ENCODE measurements at places on chromosomes 16 and 17.
A peak's percentile ranks its signal among the peaks of the same experiment; 100 is the strongest.

- DNase-seq = no peak
Observed at GRCh38 chr16:2706611-2707311, 13.3 kb downstream of the PRSS27 start.

DNA sequence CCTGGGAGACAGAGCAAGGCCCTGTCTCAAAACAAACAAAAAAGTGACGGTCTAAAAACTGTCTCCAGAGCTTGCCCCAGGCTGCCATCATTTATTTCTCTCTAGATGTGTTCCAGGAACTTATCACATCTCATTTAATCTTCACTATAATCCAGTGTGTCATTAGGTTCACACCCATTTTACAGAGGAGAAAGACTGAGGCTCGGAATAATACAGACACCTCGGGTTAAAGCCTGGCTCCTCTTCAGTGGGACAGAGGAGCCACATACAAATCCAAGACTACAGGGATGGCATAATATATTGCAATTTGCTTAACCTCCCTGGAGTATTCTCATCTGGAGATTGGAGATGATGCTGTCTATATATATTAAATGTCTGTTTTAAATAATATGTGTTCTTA lies 5.9 kb downstream of the PDILT start:
- no peak for DNase-seq

DNA sequence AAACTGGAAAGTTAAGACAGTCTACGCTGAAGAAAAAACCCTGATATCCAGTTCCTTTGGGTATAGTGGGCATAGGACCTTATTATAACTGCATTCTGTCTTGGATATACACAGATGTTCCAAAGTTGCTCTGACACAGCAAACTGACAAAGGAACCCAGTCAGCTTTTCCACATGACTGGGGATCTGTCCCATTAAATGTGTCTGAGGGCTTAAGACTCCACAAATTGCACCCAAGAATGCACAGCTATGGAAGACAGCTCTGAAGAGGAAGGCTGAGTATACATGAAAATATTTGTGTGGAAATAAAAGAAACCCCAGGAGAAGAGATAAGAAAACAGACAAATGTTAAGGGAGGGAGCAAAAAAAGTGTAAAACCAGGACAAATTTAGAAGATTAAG lies 114.1 kb downstream of the SPAG9 start:
- no peak for DNase-seq

GRCh38 chr16:6265968-6266367 lies 1066.7 kb upstream of the RBFOX1 start:
- DNase-seq = no peak

DNA sequence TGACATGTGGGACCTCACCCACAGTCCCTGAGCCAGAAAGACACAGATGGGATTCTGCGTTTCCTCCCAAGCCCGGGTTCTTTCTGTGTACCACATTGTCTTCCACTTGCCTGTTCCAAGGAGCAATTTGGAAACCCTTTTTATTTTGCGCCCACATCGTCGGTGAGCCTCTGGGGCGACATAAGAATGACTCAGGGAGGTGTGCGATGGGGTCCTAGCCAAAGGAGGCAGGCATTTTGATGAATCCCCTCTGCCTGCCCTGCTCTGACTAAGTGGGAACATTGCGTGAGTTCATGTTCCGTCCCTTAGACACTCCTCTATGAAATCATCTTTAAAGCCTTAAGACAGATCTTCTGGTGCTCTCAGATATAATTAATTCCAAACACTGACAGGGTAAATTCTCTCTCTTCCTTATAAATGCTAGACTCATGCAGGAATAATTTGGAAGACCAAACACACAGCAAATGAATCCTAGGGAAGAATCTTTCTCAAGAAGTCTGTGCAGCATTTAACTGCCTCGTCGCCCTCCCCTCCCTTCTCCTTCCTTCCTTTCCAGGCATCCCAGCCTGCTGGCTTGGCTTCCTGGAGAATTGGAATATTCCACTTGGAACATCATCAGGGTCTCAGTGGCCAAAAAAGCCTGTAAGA lies 52.7 kb upstream of the FOXF1 start:
- DNase-seq = no peak

DNA sequence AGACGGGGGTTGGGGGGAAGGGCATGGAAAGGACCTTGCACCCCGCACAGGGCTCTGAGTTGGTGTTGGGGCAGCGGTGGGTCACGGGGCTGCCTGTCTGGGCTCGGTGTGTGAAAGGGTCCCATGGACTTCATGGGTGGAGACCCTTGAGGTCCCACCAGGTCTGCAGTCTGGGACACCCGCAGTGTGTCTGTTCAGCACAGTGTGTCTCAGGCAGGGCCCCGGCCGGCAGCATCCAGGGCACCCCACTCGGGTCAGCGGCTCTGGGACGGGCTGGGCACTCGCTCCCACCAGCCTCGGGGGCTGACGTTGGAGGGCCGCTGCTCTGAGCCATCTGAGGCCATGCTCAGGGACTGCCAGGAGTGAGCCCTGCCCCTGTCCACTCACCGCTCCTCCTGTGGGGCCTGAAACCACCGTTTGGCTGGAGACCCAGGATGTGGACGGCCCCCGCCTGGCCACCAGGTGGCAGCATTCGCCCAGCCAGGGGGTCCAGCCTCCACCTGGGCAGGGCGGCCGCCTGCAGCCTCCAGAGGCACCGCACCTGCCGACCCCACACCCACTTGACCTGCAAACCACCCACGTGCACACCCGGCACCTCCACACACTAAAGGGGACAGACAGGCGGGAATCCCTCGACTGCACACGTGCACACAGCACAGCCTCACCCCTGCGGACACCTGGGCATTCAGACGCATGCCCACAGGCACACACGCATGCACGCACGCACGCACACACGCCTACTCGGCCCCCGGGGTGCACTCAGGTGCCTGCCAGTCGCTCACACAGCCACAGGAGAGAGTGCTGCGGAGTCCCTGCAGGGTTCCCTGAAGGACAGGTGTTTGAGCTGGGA lies 10.1 kb upstream of the ZFPM1 start:
- DNase-seq = peak; percentile 71

DNA sequence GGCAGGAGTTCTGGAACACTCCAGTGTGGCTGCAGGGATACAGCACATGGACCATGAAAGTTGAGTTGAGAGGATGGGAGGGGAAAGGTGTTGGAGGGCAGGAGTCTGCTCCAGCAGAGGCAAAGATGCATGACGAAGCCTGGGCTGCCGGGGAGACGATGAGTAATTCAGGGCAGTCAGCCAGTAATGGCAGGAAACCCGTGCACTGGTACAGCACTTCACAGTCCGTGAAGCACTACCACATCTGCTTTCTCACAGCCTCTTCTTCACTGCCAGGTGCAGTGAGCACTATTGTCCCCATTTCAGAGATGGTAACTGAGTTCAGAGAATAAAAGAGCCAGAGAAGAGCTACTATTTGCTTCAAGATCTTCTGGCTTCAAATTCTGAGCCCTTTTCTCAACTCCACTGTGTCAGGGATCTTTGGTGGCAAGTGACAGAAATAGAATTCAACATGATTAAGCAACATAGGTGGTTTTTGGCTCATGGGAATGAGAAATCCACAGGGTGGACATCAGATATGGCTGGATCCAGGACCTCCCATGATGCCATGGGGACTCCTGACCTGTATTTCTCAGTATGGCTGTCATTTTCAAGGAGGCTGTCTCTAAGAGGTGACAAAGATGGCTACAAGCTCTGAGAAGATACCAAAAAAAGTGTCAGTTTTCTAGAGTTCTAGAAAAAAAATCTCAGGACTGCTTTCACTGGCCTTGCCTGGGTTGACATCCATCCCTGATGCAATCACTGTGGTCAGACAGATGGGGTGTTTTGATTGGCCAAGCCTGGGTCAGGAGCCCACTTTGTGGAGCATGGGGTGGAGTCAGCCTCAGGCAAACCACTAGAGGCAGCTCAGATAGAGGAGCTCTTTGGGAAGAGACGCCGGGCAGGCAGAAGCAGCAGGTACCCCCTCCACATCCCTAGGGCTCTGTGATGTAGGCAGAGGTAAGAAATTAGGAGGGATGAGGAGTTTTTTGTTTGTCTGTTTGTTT lies 24.7 kb downstream of the IL21R start:
- peak; percentile 60 for DNase-seq

DNA sequence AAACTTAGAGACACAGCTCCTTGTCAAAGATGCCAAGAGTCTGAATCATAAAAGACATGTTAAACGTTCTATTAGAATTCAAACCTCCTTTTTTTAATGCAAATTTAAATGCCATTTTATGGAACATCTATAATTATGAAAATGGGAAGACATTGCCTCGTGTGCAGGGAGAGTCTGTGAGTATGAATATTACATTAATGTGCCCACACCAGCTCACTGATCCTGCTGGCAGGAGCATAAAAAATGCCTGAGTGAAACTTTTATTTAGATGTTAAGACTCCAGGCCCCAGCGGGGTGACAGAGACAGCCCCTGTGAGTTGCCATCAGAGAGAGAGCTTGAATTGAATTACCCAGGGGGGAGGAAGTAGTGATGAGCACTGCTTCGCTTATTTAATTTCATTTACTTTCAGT lies 84.8 kb downstream of the SNX11 start:
- DNase-seq = no peak

GRCh38 chr17:1251866-1252608 lies 18.2 kb upstream of the BHLHA9 start:
- no peak for DNase-seq

- DNase-seq = no peak
Observed at GRCh38 chr17:34519282-34519681, 60.1 kb upstream of the TMEM132E start.

GRCh38 chr16:27841061-27841801 lies 222.3 kb downstream of the GSG1L start:
- DNase-seq = no peak

DNA sequence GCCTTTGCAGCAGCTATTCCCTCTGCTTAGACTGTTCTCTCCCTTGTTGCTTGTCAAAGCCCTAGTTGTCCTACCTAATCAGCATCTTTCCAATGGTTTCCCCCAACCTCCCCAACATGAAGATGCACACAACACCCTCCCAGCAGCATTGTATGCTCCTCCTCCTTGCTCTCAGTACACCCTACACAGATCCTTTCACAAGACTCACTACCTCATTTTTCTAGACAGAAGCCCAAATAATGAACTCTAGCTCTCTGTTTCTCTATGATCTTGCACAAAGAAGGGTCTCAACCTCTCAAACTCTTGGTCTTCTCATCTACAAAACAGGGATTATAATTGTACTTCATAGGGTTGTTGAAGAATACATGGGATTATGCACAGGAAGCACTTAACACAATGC lies 19.4 kb downstream of the PSME3IP1 start:
- DNase-seq = no peak

GRCh38 chr17:79826204-79826680 lies 13.0 kb downstream of the CBX4 start:
- DNase-seq = no peak

- no peak for DNase-seq
Observed at GRCh38 chr17:252456-252855, 71.0 kb upstream of the DOC2B start.

GRCh38 chr17:4810696-4811290 lies 3.8 kb downstream of the PLD2 start:
- no peak for DNase-seq

GRCh38 chr16:24013864-24014645 lies 178.3 kb downstream of the PRKCB start:
- peak; percentile 64 for DNase-seq

DNA sequence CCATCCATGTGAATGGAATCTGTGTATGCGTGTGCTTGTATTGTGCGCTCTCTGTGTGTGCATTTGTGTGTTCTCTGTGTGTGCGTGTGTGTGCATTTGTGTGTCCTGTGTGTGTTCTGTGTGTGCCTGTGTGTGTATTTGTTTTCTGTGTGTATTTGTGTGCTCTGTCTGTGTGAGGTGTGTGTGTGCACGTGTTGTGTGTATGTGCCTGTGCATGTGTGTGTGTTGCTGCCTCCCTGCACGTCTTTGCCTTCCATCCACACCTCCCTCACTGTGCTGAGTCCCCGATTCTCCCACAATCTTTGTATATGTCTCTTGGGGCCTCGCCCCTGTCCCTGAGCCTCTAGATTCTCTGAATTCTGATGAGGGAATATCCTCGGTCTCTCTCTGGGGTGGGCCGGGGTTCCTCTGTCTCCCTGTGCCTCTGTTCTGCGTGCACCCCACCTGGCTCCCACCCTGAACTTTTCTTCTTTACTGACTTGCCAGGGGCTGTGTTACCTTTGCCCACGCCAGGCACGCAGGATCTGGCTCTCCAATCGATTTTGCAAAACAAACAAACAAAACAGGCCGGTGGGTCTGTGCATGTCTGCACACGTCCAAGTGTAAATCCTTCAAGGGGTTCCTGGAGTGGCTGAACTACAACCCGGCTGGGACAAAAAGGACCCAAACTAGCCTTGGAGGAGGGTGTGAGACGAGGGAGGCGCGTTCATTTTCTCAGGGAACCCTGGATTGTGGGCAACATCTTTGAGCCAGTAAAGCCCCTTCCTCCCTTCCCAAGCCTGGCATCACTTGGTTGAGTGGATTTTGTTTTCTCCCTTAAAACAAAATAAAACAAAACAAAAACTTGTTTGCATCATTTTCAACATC lies 8.1 kb upstream of the FOXF1 start:
- DNase-seq = no peak

GRCh38 chr17:73228748-73229236 lies 32.9 kb downstream of the CPSF4L start:
- no peak for DNase-seq

DNA sequence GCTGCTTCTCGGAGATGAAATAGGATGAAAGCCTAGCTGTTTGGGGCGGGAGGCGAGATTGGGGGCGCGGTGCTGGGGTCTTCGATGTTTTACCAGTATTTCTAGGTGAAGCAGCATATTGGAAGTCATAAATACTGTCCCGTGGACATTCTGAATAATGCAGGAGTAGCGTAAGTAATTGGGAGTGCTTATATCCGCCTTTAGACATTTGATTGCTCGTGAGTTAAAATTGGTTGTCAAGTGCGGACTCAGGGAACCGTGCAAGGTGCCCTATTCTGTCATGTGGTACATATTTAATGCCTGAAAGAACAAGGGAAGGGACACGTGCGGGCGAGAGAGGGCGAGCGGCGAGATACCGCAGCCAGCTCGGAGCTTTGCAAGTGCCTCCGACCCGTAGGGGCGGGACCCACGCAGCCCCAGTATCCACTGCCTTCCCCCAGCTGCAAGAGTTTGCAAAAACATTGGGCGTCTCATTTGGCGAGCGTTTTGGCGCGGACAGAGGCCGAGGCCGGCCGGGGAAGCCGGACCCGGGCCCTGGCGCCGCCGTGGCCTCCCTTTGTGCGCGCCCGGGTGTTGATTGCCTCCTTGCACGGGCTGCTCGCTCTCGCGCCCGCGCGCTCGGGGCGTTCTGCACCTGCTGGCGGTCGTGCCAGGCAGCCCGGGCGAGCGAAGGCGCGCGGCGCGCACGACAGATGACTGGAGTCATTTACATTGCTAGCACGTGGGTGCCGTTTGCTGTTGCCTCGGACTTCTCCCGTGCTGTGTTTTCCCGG lies 849.8 kb upstream of the RBFOX1 start:
- no peak for DNase-seq

- DNase-seq = no peak
Observed at GRCh38 chr17:43471585-43472160, 12.1 kb upstream of the DHX8 start.

- DNase-seq = no peak
Observed at GRCh38 chr16:11554053-11554452, 32.7 kb downstream of the LITAF start.
